ENCODE measurements at places on chromosomes 11 and 22. TPM values are rescaled to one million over a fixed set of nuclear protein-coding genes. Genes with fewer than 3 reads are reported as not detected.

POTEH gene
- total RNA-seq = not detected

ZFTA gene
- 11.3 TPM for total RNA-seq

DNA sequence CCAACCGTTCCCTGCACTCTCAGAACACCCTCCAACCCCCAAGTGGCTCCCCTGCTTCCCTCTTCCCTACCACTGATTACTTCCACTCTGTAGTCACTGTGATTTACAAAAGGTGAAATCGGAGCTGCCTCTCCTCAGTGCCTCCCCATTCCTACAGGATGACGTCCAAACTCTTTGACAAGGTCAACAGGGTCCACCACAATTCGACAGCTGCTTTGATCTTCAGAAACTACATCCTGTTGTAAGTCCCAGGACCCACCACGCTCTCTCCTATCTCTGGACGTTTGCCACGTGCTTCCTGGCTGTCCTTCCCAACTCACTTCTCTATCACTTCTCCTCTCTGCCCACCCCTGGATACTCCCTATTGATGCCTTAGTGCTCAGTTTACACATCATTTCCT lies 85.0 kb upstream of the EIF3D start:
- DNase-seq = no peak

- peak; percentile 93 for DNase-seq
These were observed 20.8 kb downstream of the DGCR6L start for GRCh38 chr22:20298803-20299745.

DNA sequence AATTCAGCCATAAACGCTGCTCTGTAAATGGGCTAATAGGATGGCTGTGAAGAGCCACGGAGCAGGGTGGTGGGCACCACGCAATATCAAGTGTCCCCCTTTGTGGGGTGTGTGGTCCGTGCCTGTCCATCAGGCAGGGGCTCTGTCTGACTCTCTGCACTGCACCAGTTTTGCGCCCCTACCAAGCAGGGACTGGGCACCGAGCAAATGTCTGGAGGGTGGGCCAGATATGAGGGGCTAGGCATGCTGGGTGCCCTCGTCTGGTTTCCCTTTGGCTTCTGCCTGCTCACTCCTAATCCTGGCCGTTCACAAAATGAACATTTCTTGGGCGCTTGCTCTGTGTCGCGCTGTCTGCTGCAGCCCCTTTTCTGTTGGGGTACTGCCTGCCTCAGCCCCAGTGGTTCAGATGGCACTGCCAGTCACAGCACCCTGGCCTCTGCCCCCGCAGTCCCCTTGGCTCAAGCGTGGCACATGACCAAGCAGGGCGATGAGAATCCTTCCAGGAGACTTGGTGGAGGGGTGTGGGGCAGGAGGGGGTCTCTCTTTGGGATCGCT lies 37.1 kb upstream of the CELSR1 start:
- no peak for DNase-seq

DNA sequence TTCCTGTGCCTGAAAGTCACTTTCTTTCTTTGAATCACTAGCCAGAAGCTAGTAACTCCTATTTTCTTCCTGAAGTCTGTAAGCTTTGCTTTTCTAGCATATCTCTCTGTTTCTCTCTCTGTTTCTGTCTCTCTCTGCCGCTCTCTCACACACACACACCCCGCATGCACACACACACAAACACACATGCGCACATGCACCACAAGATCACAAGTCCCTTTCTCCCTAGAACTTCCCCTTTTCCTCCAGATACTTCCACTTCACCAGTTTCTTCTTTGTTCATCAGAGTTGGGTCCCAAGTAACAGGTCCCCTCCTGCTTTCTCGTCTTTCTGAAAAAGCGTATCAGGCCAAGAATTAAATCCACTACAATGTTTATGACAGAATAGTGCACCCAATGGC lies 148.5 kb upstream of the HSD17B12 start:
- DNase-seq = no peak

GRCh38 chr11:34209809-34210208 lies 104.4 kb downstream of the NAT10 start:
- DNase-seq = no peak

- no peak for DNase-seq
These were observed 933 bp downstream of the BRSK2 start for GRCh38 chr11:1390569-1391164.

- DNase-seq = no peak
These were observed 967 bp upstream of the GALNT18 start for GRCh38 chr11:11622772-11623171.

DNA sequence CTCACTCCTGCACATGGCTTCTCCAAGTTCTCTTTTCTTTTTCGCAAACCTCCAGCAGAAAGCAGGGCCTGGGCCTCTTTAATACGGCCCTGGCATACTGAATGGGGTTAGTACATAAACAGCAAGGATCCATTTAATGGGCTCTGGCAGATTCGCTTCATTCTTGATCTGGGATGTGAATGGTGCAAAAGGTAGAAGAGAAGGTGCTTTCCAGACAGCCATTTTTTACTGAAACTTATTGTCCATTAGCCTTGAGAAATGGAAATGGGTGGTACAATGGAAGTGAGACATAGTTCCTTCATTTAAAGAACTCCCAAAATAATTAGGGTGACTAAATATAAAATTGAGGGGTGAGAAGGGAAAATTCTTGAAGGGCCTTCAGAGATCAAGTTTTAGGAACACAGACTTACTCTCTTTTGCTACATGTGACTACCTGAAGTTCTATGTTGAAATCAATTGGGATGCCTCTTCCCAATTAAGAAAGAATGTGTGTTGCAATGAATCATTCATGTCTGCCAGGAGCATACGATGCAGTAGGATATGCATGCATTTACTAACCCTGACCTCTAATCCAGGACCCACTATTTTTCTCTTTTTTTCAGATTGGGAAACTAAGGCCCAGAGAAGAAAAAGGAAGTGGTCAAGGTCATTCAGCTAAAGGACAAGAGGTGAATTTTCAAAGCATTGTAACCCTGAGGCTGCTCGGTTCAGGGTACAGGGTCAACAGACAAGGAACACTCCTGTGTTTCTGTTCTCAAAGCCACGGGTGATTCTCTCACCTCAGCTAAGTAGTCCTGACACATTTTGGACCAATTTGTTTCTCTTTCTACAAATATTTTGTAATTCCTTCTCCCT lies 144.1 kb downstream of the BBOX1 start:
- no peak for DNase-seq

- DNase-seq = no peak
These were observed 80.2 kb upstream of the NTM start for GRCh38 chr11:131290185-131290584.

- no peak for DNase-seq
These were observed 21.5 kb upstream of the PAFAH1B2 start for GRCh38 chr11:117122556-117122955.
